ENCODE measurements at places on chromosomes 12 and 14. TPM values are rescaled to one million over a fixed set of nuclear protein-coding genes. Genes with fewer than 3 reads are reported as not detected.

DNA sequence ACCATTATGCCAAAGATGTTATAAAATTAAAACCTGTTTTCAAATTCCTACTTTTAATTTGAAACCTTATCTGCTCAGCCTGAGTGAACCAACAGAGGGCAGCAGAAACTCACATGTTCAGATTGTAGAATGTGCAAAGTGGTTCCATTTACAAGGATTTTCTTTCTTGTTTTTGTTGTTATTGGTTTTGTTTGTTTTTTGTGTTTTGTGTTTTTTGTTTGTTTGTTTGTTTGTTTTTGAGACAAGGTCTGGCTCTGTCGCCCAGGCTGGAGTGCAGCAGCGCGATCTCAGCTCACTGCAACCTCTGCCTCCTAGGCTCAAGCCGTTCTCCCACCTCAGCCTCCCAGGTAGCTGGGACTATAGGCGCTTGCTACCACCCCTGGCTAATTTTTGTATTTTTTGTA, 22.8 kb upstream of the GARIN2 start:
- no peak overlapping the region for H3K27ac ChIP-seq
- no peak overlapping the region for H3K4me3 ChIP-seq
- DNase-seq = no peak
- H3K27me3 ChIP-seq = no peaks in the 10 kb centered on the region
- H3K36me3 ChIP-seq = no peaks in the 10 kb centered on the region

CD4 gene
- 9.6 TPM for total RNA-seq

DNA sequence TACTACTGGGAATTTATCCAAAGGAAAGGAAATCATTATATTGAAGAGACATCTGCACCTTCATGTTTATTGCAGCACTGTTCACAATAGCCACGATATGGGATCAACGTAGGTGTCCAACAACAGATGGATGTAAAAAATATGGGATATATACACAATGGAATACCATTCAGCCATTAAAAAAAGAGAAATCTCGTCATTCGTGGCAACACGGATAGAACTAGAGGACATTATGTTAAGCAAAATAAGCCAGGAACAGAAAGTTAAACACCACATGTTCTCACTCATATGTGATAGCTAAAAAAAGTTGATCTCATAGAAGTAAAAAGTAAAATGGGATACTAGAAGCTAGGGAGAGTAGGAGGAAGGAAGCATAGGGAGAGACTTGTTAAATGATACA, 82.9 kb upstream of the CLMN start:
- H3K4me1 ChIP-seq = no peaks in the 10 kb centered on the region
- H3K27me3 ChIP-seq = no peaks in the 10 kb centered on the region

EXOC5 gene
- total RNA-seq = 58.6 TPM

GRCh38 chr12:132608231-132609171, 1.9 kb downstream of the LRCOL1 start:
- no peaks in the 10 kb centered on the region for H3K36me3 ChIP-seq
- no peak for DNase-seq
- no peak overlapping the region for H3K27ac ChIP-seq
- no peaks in the 10 kb centered on the region for H3K27me3 ChIP-seq
- H3K4me1 ChIP-seq = no peaks in the 10 kb centered on the region
- H3K4me3 ChIP-seq = no peak overlapping the region

GRCh38 chr12:130576371-130576816, 139.7 kb downstream of the RIMBP2 start:
- DNase-seq = no peak
- H3K27ac ChIP-seq = no peak overlapping the region
- no peak overlapping the region for H3K4me3 ChIP-seq
- H3K4me1 ChIP-seq = no peaks in the 10 kb centered on the region

DNA sequence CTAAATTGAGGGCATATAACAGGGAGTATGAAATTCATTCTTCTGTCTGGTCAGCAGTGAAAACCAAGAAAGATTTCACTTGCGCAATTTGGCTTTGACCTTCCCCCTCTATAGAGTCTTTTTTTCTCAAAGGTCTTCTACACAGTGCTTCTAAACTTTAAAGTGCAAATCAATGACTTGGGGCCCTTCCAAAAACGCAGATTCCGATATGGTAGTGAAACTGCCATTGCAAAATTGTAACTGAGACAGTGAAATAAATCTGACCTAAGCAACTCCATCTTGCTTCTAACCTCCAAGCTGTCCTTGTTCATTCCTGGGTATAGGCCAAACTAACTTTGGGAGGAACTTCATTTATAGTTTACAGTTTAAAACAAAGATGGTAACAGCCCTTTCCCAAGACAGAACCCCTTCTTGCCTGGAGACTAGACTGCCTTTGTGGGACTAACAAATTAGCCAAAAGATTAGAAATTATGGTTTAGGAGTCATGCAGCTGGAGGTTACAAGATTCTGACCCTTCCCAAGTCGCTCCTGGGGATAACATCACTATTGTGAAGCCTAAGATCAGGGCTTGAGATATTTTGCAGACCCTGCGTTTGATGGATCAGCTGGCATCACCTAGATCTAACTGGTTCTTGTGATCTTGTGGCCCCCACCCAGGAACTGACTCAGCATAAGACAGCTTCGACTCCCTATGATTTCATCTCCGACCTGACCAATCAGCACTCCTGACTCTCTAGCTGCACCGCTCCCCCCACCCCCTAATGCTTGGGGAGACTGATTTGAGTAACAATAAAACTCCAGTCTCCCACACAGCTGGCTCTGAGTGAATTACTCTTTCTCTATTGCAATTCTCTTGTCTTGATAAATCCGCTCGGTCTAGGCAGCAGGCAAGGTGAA, 5.0 kb downstream of the SLC25A21 start:
- DNase-seq = no peak
- no peaks in the 10 kb centered on the region for H3K4me1 ChIP-seq
- H3K27ac ChIP-seq = no peak overlapping the region
- no peaks in the 10 kb centered on the region for H3K36me3 ChIP-seq

GRCh38 chr12:130124605-130125244, 37.5 kb upstream of the FZD10 start:
- no peak for DNase-seq
- H3K4me3 ChIP-seq = no peak overlapping the region
- H3K27me3 ChIP-seq = no peaks in the 10 kb centered on the region
- no peaks in the 10 kb centered on the region for H3K36me3 ChIP-seq

ITGB7 gene
- total RNA-seq = 3.6 TPM

DNA sequence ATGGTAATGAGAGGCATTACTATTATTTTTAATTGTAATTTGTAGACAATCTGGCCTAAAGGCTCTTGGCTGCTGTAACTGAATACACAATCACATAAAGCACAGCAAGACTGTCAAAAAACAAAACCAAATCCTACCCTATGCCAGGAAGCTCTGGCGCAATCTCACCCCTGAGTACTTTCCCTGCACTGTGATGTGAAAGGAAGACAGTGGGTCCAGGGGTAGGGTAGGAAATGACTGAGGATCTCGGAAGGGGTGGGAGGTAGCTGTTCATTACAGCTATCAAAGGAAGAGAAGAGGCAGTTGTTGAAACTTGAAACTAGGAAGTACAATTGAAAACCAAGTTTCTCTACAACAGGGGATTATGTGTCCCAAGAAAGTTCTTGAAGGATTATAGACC, 202.8 kb downstream of the ANO2 start:
- DNase-seq = no peak
- H3K27ac ChIP-seq = no peak overlapping the region
- H3K4me3 ChIP-seq = no peak overlapping the region
- H3K4me1 ChIP-seq = no peaks in the 10 kb centered on the region

DNA sequence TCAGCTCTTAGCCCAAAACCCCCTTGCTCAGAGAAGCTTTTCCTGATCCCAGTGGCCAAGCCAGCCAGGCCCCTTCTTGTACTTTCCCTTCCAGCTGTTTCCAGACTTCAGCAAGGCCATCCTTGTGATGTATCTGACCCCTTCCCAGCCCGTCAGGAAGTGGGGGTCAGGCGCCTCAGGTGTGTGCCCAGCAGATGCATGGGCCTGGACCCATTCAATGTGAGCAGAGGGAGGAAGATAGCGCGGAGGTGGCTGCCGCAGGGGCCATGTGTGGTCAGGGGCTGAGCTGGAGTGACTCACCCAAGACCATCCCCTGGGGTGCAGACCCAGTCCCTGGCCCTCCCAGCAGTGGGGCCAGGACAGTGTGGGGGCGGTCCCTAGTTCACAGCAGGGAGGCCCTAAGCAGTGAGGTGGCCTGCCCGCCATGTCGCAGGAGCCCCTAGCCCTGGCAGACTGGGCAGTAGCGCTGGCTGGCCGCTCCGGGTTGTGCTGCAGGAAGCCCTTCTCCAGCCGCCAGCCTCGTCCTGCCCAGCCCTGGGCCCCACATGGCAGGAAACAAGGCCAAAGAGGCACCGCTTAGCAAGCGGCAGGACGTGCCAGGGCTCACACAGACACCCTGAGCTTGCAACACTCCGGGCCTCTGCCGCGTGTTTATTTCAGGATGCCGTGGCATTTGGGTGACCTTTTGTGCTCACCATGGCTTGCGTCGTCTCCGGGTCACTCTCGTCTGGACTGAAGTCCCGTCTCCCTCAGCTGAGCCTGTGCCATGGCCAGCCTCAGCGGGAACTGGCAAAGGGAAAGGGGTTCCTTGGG, 12.0 kb downstream of the ADSS1 start:
- H3K27me3 ChIP-seq = no peaks in the 10 kb centered on the region
- peak; percentile 80 for DNase-seq
- peak overlapping the region; percentile 91 for H3K27ac ChIP-seq
- peaks cover 14% of the 10 kb centered on the region for H3K36me3 ChIP-seq
- peaks cover 49% of the 10 kb centered on the region for H3K4me1 ChIP-seq

- no peaks in the 10 kb centered on the region for H3K27me3 ChIP-seq
- no peaks in the 10 kb centered on the region for H3K36me3 ChIP-seq
- no peak for DNase-seq
- no peaks in the 10 kb centered on the region for H3K4me1 ChIP-seq
These were observed 109.7 kb downstream of the ZNF664 start for GRCh38 chr12:124082687-124083086.

RHOJ gene
- total RNA-seq = 11.1 TPM

GNPTAB gene
- total RNA-seq = 18.0 TPM

ASPG gene
- total RNA-seq = 8.7 TPM

- H3K4me3 ChIP-seq = no peak overlapping the region
- H3K27me3 ChIP-seq = no peaks in the 10 kb centered on the region
- peak; percentile 60 for DNase-seq
These were observed 29.8 kb downstream of the GPRC5D start for GRCh38 chr12:12922191-12922616.

DNA sequence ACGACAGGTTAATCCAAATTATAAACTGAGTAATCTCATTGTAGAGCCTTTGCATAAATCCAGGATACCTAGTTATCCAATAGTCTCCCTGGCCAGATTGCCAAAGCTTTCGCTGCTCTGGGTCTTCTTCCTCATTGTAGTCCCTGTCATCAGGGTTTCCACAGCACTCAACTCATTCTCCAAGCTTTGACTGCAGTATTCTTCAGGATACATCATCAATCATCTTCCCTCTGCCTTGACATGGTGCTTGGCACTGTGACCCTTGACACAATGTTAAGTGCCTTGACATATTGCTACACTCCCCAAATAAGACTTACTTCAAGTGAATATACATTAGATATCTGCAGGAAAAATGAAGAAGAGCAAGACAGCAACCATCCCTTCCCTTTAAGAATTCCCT, 60.1 kb upstream of the RESF1 start:
- H3K4me1 ChIP-seq = peaks cover 6% of the 10 kb centered on the region
- no peak overlapping the region for H3K27ac ChIP-seq
- H3K4me3 ChIP-seq = no peak overlapping the region
- DNase-seq = no peak
- H3K27me3 ChIP-seq = no peaks in the 10 kb centered on the region

DNA sequence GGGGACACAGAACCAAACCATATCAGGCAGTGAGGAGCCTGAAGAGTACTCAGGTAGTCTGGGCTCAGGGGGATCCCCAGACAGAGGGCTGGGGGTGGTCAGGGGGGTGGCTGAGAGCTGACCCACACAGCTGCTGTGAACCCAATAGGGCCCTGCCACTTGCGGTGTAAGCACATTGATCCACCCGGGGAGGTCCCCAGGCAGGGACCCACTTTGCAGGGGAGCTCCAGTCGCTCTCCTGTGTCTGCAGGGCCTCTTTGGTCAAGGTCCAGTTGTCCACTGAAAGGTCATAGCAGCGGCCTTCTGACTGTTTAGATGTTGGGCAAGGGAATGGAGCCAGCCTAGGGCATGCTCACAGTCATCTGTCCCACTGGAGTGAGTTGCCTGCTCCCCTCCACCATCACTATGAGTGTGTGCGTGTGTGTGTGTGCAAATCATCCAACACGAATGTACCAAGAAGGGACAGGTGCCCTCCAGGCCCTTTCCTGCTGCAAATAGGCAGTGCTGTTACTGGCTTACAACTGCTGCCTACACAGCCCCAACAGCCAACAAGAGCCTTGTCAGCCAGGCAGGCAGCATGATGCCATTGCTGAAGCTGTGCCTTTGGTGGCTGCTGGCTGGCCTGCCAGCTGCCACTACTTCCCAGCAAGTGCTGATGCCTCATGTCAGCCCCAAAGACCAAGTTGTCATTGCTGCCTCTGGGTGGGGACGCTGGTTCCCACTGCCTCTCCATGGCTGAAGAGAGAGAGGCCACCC, 71.3 kb downstream of the TSPAN11 start:
- H3K27me3 ChIP-seq = no peaks in the 10 kb centered on the region
- H3K36me3 ChIP-seq = no peaks in the 10 kb centered on the region
- H3K4me1 ChIP-seq = no peaks in the 10 kb centered on the region
- DNase-seq = no peak
- no peak overlapping the region for H3K4me3 ChIP-seq
- no peak overlapping the region for H3K27ac ChIP-seq

DNA sequence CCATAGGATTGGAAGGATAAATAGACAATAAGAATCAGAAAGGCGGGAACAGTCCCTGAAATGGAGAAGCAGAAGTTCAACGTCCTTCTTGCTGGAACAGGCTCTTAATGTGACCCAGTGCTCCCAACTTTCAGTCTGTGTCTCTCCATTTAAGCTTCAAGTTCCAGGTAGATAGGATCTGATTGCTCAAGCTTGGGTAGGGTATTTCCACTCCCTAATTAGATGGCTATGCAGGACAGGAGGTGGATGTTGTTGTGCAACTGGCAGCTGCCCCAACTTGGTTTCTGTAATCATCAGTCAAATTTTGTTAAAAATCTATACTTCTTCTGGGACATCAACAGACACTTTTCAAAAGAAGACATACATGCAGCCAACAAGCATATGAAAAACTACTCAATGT, 266.2 kb downstream of the C12orf75 start:
- H3K36me3 ChIP-seq = no peaks in the 10 kb centered on the region
- DNase-seq = no peak
- H3K4me3 ChIP-seq = no peak overlapping the region
- no peak overlapping the region for H3K27ac ChIP-seq
- H3K27me3 ChIP-seq = no peaks in the 10 kb centered on the region
- peaks cover 6% of the 10 kb centered on the region for H3K4me1 ChIP-seq

- H3K4me1 ChIP-seq = no peaks in the 10 kb centered on the region
- no peaks in the 10 kb centered on the region for H3K27me3 ChIP-seq
- no peaks in the 10 kb centered on the region for H3K36me3 ChIP-seq
These were observed 646 bp upstream of the OR6C4 start for GRCh38 chr12:55548756-55549155.

All from tibial nerve (tissue), 4 donors.